HT1080 (cell line): ENCODE measurements at places on chromosomes 6 and 20.

GRCh38 chr20:53425941-53426340 lies 167.7 kb downstream of the ZNF217 start:
- DNase-seq, result no peak

- no peak for DNase-seq
Observed at GRCh38 chr20:63142933-63143332, 73.0 kb downstream of the YTHDF1 start.

DNA sequence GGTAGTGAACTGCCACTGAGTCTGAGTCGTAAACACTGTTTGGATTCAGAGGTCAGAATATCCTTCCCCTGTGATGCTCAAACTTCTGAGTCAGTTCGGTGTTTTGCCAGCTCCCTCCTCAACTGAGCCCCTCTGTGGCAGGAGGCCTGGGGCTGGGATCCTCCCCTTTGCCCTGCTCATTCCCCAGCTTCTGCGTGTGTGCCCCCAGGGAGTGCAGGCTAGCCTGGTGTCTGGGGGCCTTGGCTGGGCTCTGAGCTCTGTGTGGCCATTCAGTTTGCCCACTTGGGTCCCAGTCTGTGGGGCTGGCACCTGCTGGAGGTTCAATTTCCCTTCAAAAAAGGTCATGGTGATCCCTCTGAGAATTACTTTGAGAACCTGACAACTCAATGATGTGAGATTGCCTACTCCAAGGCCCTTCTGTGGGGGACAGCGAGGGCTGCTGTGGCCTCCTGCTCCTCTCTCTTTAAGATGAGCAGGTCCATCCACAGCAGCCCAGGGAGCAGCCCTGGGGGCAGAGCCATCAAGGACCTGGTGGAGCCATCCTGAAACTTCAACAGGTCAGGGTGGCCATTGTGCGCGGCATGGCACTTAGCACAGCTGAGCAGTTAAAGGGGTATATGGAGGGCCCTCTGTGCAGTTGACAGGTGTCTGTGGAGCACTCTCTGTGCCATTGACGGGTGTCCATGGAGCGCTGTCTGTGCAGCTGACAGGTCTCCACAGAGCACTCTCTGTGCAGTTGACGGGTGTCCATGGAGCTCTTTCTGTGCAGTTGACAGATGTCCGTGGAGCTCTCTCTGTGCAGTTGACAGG lies 147.2 kb downstream of the SYCP2 start:
- DNase-seq, result no peak

DNA sequence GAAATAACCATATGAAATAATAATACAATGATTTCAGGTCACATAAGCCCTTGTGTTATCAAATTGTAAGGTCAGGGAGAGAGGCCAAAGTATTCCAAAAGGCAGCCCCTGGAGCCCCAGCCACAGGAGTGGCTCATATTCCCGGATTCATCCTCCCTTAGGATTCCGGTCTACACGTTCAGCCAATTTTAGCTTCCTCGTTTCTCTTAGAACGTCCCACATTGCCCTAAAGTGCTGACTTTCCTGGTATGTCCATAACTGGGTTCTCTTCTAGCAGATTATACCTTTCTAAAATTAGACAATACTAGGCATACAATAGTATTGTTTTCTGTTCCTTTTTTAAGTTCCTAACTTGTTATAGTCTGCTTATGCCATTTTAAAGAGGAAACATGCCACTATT lies 192.7 kb upstream of the NOX3 start:
- DNase-seq, result no peak

- no peak for DNase-seq
Observed at GRCh38 chr6:28264834-28265401, 2.0 kb upstream of the ZSCAN26 start.

- DNase-seq, result no peak
Observed at GRCh38 chr6:89836639-89837222, 7.1 kb downstream of the CASP8AP2 start.

GRCh38 chr6:53761036-53761435 lies 33.8 kb upstream of the LRRC1 start:
- DNase-seq, result peak; percentile 3

- DNase-seq, result no peak
Observed at GRCh38 chr20:45191926-45192325, 14.9 kb upstream of the SEMG1 start.

DNA sequence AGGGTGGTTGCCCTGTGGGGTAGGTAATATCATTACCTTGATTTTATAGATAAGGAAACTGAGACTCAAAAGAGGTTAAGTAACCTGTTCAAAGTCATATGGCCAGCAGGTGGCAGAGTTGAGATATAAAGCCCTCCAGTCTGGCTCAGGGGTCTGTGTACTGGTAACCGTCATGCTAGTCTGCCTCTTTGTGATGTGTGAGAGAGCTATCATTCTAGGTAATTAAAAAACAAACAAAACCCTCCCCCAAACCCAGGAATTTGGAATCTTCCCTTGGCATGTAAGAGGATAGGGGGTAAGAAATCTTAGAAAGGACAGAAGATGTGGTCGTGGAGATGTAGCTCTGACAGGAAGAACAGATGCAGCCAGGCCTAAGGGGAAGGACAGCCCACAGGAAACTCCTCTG lies 206.0 kb downstream of the CDC5L start:
- peak; percentile 53 for DNase-seq

DNA sequence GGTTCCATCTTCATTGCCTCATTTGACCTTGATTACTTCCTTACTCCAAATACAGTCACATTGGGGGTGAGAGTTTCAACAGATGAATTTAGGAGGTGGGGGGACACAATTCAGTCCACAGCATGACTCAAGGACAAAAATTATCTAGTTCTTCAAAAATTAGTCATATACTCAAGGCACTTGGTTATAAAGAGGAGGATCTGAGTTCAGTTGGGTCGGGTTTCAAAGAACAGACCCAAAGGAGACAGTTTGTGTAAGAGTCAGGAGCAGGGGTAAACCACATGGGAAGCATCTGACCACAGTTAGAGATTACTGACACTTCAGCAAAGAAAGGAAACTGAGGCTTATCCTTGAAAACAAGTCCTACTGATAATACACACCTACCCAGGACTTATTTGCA lies 138.0 kb downstream of the TBC1D7 start:
- peak; percentile 31 for DNase-seq

- DNase-seq, result no peak
Observed at GRCh38 chr20:10621149-10621548, 52.6 kb downstream of the JAG1 start.

GRCh38 chr6:156852147-156852857 lies 75.1 kb downstream of the ARID1B start:
- no peak for DNase-seq

- no peak for DNase-seq
Observed at GRCh38 chr6:166443166-166443565, 60.4 kb upstream of the MPC1 start.

DNA sequence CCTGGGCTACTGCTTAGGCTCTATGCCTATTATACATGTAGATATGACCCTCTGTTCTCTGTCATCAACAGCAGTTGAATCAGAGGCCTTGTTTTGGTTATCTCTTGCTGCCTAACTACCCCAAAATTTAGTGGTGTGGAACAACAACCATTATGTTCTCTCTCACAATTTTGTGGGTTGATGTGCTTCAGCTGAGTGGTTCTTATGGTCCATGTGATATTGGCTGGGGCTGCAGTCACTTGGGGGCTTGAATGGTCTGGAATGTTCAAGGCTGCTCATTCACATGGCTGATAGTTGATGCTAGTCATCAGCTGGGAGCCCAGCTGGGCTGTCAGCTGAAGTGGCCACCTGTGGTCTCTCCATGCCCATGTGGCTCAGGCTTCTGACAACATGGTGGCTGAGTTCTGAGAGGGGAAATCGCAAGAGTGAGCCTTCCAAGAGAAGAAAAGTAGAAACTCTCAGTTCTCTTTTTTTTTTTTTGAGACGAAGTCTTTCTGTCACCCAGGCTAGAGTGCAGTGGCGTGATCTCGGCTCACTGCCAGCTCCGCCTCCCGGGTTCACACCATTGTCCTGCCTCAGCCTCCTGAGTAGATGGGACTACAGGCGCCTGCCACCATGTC lies 47.8 kb downstream of the SHLD1 start:
- DNase-seq, result no peak

GRCh38 chr20:22773344-22773743 lies 189.0 kb upstream of the FOXA2 start:
- no peak for DNase-seq

- DNase-seq, result no peak
Observed at GRCh38 chr20:61482056-61482887, 230.2 kb downstream of the CDH4 start.

DNA sequence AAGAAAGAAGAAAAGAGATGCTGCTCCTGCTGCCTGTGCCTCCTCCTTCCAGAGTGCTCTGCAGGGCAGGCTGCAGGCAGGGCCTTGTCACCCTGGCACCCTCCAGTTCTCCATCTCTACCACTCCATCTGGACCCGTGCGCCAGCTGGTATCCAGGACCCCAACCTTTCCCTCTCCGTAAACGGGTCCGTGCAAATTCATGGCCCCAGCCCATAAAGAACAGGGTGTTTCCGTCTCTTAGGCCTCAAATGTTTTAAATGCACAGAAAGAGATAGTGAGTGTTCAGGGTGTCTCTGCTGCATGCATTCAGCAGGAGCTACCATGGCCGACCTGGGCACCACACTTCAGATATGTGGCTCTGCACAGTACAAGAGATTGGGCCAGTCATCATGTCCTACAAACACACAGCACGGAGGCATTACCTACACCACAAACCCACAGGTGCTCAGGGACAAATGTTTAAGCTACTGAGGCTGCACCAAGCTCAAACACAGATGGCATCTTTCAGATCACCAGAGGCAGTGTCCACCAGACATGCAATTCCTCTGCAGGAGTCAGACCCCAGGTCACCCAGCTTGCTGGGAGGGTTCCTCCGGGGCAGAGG lies 258.1 kb downstream of the DLL1 start:
- no peak for DNase-seq

GRCh38 chr20:38685853-38686473 lies 38.3 kb upstream of the SLC32A1 start:
- DNase-seq, result peak; percentile 39

GRCh38 chr6:33029328-33030184 lies 20.2 kb upstream of the HLA-DOA start:
- peak; percentile 3 for DNase-seq

GRCh38 chr6:152351742-152352141 lies 285.4 kb downstream of the SYNE1 start:
- DNase-seq, result no peak

DNA sequence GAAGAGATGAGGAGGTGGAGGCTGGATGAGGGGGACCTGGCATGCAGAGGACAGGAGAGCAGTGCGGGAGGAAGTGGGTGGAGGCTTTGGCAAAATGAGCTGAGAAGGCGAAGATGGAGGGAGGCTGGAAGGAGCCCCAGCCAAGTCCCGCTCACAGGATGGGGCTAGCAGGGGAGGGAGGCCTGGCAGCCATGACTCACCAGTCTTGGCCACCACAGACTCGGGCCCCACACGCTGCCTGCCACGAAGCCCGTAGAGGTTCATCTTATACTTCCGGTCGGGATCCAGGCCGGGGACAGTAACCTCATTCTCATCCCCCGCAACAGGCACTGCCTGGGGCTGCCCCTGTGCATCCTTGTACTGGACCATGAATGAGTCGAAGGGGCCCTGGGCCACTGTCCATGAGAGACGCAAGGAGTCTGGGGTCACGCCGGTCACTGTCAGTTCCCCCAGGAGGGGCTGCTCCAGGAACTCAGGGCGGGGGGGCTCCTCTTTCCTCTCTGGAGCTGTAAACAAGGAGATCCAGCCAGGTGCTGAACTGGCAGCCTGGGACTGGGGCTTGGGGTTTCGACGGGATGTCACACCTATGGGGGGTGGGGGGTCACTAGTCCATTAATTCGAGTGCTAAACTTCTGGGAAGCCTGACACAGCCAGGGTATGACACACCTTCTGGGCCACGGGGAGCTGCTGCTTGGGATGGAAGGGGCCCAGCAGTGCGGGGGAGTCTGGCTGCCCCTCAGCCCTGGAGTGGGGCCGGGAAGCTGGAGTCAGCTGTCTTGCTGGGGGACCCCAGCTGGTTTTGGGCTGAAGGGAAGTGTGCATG lies 27.8 kb downstream of the TNXB start:
- peak; percentile 94 for DNase-seq

- DNase-seq, result no peak
Observed at GRCh38 chr6:168451805-168452517, 11.0 kb downstream of the SMOC2 start.

- DNase-seq, result no peak
Observed at GRCh38 chr6:35388772-35389352, 46.5 kb downstream of the PPARD start.

DNA sequence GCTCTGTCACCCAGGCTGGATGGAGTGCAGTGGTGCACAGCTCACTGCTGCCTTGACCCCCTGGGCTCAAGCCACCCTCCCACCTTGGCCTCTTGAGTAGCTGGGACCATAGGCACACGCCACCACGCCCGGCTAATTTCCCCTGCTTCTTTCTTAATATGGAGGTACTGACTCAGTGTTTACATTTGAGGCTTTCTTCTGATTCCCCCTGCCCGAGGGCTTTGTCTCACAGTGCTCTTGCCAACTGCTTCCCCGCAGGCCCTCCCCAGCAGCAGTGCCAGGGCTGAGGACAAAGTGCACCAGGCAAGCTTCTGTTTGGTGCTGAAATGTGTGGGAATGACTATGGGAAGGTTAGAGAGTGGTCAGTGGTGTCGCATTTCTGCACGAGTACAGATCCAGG lies 34.8 kb downstream of the NR2E1 start:
- DNase-seq, result peak; percentile 47

GRCh38 chr6:9576521-9576920 lies 838.4 kb downstream of the TFAP2A start:
- no peak for DNase-seq

- DNase-seq, result peak; percentile 15
Observed at GRCh38 chr6:20564269-20564668, 30.0 kb downstream of the CDKAL1 start.

- DNase-seq, result peak; percentile 56
Observed at GRCh38 chr6:26159357-26160273, 72.4 kb downstream of the HFE start.

DNA sequence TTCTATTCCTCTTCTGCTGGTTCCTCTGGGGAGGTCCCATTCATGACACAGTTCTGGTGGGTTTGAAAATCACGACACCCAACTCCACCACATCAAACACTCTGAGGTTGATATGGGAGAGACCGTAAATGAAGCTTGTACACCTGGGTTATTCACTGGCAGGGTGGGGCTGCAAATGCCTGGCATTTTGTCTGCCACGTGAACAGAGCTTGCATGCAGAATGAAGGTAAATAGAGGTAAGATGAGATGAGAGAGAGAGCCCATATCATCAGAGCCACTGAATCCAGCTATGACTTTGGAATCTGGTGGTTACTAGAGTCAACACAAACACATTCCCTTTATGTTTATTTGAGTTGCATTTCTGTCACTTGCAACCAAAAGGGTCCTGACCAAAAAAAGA lies 97.4 kb downstream of the BANF2 start:
- no peak for DNase-seq

DNA sequence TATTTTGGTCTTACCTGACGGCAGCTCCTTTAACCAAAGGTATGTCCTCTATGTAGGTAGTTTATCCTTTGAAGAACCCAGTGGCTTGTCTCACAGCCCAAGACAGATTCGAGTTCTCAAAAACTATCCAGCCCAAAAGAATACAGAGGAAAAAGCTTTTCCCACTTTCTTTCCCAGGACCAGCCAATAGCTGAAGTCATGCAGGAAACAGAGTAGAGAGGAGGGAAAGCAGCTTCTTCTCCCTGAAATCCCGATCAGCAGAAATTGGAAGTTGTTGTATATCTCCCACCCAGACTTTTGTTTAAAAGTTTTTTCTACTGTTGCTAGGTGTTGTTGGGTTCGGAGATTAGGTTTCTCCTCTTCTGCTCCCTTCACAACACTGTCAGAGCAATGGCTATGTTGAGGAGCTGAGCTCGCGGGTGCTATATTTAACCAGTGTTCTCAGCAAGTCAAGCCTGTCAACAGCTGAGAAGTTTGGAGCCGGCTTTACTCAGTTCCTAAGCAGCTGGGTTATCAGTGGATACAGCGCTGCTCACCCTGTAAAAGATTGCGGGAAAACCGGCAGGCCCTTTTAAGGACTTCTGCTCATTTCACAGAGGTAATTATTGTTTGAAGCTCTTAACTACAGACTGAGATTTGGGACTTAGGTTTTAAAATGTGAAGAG lies at the start of gene FILIP1:
Gene FILIP1, minus strand, starts transcription at position 401 of the 665 bp plus-strand sequence. CDS start 78,828 bp downstream, outside the sequence.
- no peak for DNase-seq
